ENCODE measurements at places on chromosomes 6 and 20. TPM values are rescaled to one million over a fixed set of nuclear protein-coding genes. Genes with fewer than 3 reads are reported as not detected.

GRCh38 chr20:58010666-58011065 lies 217.8 kb downstream of the ANKRD60 start:
- DNase-seq, result no peak

DNA sequence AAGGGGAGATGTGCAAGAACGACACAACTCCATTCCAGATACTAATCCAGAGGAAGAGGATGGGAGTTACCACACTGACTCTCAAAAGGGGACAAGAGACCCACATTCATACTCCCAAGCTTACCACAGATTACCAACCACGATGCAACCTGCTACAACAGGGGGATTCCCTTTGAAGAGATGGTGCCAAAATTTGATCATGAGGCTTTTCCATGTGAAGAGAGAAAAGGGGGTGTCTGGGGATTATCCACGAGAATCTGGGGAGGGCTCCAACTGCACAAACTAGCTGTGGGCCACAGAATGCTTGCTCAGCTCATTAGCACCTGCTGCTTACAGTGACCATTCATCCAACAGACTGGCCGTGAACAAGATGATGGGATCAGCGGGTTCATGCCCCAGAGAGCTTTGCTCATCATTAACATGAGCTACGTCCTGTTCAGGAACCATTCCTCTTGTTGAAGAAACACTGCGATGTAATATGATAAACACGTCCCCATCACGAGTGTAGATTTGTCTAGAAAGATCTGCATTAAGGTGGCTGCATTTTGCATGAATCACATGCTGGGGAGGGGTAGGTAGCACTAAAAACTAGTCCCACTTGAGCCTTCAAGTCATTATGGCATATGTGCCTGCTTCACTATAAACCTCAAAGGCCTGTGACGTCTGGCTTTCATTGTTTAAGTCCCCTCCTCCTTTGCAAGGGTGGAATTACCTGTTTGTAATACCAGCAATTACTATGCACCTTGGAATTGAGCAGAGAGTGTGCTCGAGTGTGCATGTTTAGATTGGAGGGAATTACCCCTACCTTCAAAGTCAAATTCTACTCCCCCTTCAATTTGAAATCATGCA lies 4.0 kb downstream of the PLAGL2 start:
- DNase-seq, result no peak

DNA sequence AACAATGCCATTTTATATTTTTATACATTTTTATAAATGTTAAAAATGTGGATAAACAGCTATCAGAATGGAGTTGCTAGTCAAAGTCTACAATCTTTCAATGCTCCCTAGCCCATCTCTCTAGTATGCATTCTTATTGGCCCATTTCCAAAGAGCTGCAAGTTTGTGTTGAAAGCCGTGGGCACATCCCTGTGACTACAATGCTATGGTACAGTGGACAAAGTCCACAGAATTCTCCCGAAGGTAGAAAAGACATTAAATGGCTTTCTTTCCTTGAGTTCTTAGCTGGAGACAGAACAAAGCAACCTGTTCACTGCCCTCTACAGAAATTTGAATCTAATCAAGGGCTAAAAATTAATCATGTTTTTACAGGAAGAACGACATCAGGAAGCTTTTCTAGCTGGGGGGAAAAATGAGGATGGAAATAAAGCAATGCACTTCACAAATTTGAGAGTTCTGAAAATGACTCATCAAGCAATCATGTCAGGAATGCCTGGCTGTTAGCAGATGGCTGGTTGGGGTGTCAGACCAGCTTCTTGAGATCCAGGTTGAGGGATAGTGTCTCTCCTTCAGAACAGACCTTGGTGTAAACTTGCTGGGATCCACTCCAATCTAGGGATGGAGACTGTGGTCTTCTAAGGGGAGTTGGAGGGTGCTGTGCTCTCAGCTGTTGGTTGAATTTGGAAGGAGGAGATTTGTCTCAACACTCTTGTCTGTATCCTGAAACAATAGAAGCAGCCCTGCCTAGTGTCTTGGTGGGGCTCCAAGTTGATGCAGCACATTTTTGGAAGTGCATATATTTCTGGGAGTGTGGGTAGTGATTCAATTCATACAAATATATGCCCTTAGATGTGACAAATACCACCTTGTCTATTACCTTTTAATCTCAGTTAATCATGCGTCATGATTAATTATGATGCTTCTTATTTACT lies 143.4 kb upstream of the PHACTR1 start:
- peak; percentile 38 for DNase-seq

KIAA0408 gene
- total RNA-seq, result 1.3 TPM

DNA sequence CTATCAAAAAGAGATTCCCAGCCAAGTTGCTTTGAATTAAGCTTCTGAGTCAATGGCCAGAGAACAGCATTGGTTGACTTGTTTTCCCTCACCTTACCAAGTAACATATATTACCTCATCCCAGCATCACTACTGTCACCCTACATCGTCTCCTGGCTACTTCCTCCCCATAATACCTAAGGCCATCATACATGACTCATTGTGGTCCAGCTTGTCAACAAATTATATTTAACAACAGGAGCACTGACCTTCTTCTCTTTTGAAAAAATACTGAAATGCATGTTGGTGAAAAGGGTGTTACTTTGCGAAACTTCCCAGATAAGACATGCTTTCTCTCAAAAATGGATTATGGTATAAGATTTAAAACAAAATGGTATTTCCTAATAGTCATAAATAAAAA lies 106.9 kb downstream of the TBX18 start:
- peak; percentile 28 for DNase-seq

- DNase-seq, result no peak
Measured at GRCh38 chr6:11538819-11539468, 1.4 kb downstream of the TMEM170B start.

- DNase-seq, result peak; percentile 77
Measured at GRCh38 chr6:150078788-150079187, 9.9 kb upstream of the ULBP3 start.

DNA sequence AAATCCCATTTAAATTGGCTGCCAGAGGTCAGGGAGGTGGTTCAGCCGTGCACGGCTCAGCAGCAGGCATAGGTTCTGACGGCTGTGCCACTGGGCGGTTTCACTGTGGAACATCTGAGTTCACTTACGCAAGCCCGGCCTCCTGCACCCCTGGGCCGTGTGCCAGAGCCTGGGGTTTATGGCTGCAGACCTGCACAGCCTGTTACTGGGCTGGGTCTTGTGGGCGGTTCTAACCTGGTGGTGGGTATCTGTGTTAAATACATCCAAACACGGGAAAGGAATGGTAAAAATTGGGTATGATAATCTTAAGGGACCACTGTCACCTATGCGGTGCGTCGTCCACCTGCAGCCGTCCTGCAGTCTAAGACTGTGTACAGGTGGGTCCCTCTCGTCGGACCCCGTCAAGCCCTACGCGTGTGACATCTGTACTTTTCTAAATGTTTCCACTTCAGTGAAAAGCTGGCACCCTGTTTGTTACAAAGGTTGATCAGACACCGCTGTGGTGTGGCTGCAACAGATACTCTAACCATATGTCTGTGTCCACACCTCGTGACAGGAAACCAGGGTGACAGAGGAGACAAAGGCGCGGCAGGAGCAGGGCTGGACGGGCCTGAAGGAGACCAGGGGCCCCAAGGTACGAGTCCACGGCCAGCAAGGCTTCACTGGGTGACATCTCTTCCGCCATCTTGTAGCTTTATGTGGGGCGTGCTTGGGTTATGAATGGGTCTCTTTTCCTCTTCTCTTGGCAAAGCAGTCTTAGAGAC lies 21.5 kb downstream of the COL9A3 start:
- peak; percentile 88 for DNase-seq

GLP1R gene
- total RNA-seq, result not detected

MOG gene
- total RNA-seq, result not detected

- peak; percentile 2 for DNase-seq
Measured at GRCh38 chr6:8707956-8708772, 272.8 kb upstream of the SLC35B3 start.

PAK5 gene
- not detected for total RNA-seq

DNA sequence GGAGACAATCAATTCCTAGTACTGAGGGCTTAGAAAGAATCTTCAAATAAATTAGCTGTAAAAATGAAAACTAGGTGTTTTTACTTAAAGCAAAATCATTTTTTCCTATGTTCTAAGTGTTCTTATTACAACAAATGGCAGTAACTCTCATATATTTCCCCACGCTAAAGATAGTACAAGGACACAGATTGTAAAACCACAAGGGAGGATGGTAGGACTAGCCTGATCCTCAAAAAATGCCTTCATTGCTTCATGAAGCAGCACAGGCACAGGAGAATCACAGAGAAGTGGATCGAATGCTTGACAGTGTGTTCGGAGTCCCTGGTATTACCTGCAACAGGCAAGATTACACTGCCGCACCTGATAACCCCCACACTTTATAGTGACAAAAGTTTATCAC lies 58.5 kb downstream of the SAMD3 start:
- peak; percentile 34 for DNase-seq

DNA sequence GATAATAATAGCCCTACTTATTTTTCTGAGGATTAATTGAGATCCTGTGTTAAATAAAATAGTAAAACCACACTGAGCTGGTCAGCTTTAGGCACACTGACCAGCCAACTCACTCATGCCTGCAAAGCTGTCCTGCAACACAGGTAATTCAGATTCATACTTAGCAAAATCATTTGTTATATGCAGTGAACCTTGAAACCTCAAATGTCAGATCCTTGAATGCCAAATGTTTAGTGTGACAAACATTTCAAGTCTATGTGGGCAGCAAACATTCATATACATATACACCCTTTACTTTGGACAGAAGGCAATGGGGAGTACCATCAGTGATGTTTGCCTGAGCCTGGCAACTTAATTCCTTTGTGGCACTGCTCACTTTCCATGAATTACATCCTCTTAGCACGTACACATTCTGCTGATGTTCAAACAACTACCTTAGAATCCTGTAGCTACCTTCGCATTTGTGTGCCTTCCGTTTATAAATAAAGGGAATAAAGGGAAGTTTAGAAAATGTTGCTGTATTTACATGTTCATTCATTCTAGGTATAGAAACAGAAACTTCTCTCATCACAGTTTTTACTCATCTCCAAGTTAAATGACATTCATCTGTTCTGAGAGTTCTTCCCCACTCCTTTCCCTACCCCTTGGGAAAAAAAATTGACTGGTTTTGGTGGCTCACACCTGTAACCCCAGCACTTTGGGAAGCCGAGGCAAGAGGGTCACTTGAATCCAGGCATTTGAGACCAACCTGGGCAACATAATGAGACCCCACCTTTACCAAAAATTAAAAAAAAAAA lies 140.8 kb downstream of the ZFAND3 start:
- DNase-seq, result no peak

SAMD5 gene
- under 0.01 TPM for total RNA-seq

SULF2 gene
- total RNA-seq, result 3.5 TPM

GRM1 gene
- total RNA-seq, result not detected

ADGRF5 gene
- 0.86 TPM for total RNA-seq

DNA sequence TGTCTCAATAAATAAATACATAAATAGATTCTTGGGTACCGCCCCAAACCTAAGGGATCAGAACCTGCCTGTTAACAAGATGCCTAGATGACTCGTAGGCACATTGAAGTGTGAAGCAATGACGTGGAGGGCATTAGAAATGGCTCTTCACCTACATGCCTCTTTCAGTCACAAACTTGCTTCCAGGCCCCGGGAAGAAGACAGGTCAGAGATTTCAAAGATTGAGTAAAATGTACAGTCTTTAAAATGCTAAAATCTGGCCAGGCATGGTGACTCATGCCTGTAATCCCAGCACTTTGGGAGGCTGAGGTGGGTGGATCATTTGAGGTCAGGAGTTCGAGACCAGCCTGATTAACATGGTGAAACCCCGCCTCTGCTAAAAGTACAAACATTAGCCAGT lies 480.8 kb upstream of the JARID2 start:
- peak; percentile 59 for DNase-seq

AURKA gene
- 22.9 TPM for total RNA-seq

DNA sequence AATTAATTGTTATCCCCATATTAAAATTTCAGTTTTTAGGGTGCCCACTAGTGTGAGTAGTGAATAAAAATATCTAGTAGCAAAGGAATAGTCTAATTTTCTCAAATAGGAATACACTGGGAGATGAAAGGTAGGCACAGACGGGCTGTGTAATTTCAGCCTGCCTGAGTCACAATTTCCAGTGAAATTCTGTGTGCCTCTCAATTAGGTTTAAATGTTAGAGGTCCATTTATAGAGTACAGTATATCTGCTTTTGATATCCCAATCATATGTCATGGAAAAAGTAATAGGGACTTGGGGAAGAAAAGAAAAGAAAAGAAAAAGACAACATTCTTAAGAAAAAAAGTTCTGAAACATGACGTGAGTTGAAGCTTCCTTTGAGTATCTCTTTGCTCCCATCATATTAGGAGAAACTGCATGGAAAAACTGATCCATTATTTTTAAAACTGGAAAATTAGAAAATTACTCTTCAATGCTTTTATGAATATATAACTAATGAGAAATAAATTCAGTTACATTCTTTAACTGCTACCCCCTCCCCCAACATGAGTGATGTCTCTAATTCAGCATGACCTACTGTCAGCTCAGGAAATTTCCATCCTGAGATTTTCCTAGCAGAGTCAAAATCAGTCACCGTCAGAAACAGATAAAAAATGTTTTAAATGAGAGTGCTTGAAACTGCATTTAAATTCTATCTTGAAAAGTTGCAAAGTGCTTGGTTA lies 473.8 kb upstream of the HSF2 start:
- DNase-seq, result no peak

TRIM40 gene
- not detected for total RNA-seq

GRCh38 chr6:107800564-107801164 lies 23.4 kb downstream of the SCML4 start:
- no peak for DNase-seq

GRCh38 chr20:745683-746301 lies 22.5 kb downstream of the SLC52A3 start:
- DNase-seq, result no peak

GRCh38 chr6:106124437-106125430 lies 38.6 kb downstream of the PRDM1 start:
- DNase-seq, result no peak

DNA sequence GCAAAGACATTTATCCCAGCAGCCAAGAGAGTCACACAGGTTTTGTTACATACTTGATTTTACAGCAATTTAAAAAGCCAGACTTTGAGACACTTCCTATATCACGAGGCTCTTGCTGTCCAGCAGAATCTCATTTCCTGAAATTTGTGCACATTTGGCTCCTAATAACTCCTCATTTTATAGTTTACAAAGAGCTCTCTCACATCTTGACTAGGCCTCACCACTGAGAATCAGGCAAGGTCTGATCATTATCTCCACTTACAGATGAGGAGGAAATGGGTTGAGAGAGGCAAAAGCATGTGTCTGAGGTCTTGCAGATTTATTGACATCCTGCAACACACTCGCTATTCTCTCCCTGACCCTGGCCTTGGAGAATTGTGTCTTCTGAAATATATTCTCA lies 426.8 kb downstream of the MAFB start:
- DNase-seq, result no peak

DNA sequence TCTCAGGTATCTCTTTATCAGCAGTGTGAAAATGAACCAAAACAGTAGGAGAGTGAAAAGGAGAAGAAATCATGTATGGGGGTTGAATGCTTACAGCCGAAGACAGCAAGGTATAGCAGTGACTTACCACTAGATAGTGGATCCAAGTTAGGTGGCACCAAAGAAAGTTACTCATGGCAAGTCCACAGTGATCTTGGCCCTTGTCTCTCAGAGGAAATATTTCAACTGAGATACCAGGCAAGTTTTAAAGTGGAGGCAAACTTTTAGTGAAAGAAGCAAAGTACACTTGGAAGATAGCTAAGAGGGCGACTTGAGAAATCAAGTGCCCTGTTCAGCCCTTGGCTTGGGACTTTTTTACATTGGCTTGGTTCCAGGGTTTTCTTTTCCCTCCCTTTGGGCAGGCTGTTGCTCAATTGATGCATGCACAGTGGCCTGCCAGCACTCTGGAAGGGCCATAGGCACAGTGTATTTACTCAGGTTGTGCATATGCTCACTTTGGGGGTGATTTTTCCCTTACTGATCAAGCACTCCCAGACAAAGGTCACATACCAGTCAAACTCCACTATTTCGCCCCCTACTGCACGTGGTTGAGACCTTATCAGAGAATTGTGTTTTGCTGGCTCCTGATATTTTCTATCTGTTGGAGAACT lies 329.5 kb upstream of the KHDRBS2 start:
- DNase-seq, result no peak

Measured in fibroblast of villous mesenchyme (primary cell).